ENCODE measurements at places on chromosomes 2 and 18.

GRCh38 chr2:152175012-152175367 is 573 bp downstream of the STAM2 start:
- DNase-seq, result no peak

DNA sequence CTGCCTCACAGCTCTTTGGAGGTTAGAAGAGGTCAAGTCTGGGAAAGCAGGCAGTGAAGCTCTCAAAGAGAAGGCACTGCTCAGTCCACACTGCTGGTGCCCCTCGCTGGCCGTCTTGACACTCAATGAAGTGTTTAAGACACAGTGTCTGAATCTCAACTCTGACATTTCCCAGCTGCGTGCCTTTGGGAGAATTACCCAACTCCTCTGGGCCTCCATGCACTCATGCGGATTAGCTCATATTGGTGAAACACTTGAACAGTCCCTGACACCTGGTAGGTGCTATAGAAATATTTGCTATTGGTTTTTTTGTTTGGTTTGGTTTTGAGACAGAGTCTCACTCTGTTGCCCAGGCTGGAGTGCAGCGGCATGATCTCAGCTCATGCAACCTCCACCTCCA is 281.0 kb downstream of the SRBD1 start:
- no peak for DNase-seq

DNA sequence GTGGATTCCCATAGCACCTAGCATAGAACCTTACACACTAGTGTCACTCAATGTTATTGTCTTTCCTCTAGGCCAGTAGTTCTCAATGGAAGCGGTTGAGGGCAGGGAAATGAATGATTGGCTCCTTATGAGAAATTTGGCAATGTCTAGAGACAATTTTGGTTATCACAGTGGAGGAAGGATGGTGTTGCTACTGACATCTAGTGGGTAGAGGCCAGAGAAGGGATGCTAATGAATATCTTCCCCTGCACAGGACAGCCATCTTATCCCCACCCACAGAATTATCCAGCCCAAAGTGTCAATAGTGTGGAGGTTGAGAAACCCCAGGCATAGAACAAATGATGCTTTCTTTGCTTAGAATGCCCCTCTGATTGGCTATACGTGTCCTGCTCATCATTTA is 15.8 kb downstream of the C18orf63 start:
- DNase-seq, result peak; percentile 3

DNA sequence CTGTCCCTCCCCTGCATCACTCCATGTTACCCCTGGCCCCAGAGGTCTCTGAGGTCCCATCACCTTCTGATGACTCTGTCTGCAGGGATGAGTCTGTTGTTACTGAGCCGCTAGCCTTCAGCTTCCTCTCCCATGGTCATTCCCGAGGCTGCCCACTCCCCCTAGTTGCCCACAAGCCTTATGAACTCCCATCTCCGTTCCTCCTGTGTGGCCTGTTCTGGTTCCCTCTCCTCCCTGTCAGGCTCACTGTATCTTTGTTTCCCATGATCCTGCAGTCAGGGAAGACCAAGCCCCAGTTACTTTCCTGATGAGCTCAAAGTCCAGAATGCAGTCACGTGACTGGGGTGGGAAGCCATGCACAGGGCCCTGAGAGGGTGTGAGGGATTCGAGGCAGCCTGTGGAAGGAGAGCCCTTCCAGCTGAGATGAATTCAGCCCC is 39.5 kb downstream of the INPP4A start:
- DNase-seq, result no peak

DNA sequence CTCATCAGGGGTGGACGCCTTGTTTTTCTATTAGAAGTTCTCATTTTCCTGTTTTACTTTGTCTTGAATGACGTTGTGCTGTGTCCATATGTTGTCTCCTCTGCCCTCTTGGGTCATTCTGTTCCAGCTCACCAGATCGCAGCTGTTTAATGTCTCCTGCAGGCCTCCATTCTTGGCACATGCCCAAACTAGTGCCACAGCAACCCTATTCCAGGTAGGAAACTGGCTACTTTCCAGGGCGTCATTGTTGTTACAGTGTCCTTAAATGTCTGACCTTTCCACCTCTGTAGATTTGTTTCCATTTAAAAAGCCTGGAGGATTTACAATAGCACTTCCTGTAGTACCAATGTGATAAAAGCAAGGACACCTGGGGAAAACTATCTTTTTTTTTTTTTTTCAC is 500.7 kb downstream of the METTL4 start:
- peak; percentile 69 for DNase-seq

DNA sequence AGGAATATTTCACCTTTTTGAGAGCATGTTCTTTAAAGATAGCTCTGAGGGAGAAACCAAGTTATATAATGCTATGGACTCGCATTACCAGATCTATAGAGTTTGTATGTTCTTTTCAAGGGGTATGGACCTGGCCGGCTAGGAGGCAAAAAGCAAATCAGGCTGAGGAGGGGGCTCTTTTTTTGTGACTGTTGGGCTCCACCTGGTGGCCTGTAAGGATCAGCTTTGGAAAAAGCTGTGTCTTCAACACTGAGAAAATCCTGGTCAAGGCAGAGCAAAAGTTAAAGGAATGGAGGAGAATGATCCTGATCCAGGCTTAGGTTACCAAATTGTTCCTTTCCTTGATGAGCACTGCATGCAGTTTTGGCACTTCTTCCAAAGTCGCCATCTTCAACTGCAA is 180.5 kb downstream of the DIS3L2 start:
- DNase-seq, result peak; percentile 84

DNA sequence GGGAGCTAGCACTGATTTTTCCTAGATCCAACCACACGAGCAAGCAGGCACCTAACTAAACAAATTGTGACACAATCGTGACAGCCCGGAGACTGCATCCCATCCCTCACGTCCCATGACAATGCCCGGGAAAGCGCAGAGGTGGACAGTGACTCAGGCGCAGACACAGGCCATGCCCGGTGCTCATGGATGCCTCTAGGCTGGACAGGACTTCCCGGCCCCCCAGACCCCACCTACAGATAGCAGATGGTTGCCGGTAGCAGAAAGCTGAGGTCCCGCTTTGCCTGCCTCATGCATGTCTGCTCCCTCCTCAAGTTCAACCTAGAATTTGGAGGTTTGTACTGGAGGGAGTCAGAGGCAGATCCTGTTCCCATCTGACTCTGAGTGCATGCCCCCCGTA is 81.0 kb downstream of the TPO start:
- no peak for DNase-seq

DNA sequence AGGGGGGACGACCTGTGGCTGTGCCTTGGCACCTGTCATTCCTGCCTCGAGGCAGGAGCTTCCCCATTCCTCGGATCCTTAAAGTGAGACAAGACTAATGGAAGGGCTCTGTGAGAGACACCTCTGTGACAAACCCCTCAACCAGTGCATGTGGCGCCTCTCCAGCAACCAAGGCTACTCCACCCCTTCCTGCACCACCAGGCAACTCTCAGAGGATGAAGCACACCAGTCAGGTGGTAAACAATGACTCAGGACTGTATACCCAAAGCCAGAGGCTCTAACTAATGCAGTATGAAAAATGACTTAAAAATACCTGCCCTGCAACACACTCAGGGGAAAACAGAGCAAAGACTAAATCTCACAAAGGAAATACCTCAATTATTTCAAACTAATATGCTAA is 136.9 kb downstream of the UXS1 start:
- no peak for DNase-seq

- DNase-seq, result no peak
Measured at GRCh38 chr2:48519593-48519992, 10.4 kb upstream of the STON1 start.

DNA sequence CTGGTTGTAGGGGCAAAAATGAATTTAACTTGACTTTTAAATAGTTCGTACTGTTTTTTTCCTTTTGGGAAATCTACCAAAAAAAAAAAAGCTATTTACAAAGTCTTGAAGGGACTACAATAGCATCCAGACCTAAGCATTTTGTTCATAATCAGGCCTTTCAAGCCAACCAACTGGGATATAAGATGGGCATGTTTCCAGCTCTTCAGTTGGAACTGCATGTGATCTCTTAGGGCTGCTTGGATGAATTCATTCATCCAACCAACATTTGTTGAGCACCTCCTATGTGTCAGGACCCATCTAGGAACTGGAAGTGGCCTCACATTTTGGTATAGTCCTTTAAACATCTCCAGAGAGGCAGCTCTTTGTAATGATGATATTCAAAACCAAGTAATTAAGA is 98.6 kb downstream of the AAK1 start:
- no peak for DNase-seq

DNA sequence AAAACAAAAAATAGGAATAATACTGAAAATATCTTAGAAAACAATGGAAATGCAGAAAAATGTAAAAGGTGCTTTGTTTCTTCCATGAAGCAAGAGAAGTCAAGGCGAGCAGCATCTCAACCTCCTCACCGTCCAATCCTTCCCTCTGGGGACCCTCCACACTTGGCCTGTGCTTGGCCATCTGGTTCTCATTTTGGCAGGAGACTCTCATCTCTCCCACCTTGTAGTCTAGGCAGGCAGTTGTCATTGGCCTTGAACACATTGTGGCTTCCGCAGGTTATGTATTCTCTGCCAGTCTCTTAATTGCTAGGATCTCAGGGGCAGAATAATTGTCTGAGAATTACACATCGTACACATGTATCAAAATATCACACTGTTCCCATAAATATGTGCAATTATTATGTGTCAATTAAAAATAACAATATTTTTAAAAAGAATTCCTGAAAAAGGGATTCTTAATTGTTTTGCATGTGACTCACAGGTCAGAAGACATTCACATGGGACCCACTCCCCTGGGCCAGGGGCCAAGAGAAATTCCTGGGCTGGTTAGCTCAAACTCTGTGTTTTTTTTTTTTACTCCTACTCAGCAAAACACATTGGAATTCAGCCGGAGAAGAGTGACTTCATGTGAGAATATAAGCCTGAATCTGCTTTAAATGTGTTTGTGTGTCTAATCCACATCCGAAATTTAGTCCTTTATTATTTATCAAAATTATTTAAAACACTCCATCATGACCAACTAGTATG is 14.0 kb upstream of the ANKRD62 start:
- DNase-seq, result peak; percentile 17

- DNase-seq, result no peak
Measured at GRCh38 chr2:10452956-10453904, 5.1 kb upstream of the ODC1 start.

- no peak for DNase-seq
Measured at GRCh38 chr2:200159357-200159707, 147.2 kb upstream of the SPATS2L start.
